Hematopoietic multipotent progenitor cell treated with erythropoietin and hydrocortisone succinate and interleukin-3 and kit ligand, for 6 days (in vitro differentiated cells): ENCODE measurements at places on chromosomes 4 and X.

GRCh38 chr4:68462691-68463090 lies 15.4 kb downstream of the TMPRSS11E start:
- DNase-seq = no peak

- no peak for DNase-seq
Measured at GRCh38 chr4:153061971-153062370, 125.8 kb downstream of the FHDC1 start.

- no peak for DNase-seq
Measured at GRCh38 chr4:60033826-60034225, 1166.3 kb upstream of the ADGRL3 start.

- peak; percentile 4 for DNase-seq
Measured at GRCh38 chr4:33512397-33512796, 2731.9 kb downstream of the ARAP2 start.

DNA sequence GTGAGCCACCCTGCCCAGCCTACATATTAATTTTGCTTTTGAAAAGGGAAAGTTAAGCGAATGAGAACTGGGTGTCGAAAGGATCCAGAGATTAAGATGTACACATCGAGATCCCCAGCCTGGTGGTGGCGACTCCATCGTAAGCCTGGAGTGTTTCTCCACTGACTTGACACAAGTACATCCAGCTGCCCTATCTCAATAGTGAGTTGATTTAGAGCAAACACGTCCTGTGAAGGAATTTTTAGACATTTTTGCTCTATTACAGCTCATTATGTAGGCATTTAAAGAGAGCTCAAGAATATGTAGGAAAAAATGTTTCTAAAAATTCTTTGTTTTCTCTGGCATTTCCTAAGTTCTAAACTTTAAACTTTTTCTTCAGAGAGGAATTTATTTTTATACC lies 11.7 kb upstream of the CLDN34 start:
- DNase-seq = no peak

- no peak for DNase-seq
Measured at GRCh38 chr4:36159208-36159607, 85.1 kb downstream of the ARAP2 start.

- no peak for DNase-seq
Measured at GRCh38 chrX:23745786-23746185, 2.7 kb upstream of the ACOT9 start.

DNA sequence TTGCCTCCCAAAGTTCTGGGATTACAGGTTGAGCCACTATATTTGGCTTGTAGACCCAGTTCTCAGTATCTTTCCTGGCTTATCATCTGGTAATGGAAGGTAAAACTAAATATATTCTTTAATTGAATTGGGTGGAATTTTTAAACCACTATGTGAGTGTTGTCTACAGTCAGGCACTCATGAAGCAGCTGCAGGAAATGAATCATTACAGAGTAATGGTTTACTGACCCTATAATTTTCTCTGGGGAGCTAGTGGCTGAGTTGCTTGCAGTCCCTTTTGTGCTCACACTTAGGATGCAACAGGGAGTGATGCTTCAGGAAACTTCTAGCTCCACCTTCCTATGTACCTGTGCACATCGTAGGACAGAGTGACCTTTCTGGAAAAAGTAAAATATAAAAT lies 4.1 kb upstream of the UGT2B7 start:
- no peak for DNase-seq

- DNase-seq = no peak
Measured at GRCh38 chr4:163343604-163344146, at the start of gene NPY5R. Gene NPY5R (plus strand): TSS chr4:163343892. CDS start chr4:163350274, 6,382 bp downstream.

- DNase-seq = peak; percentile 43
Measured at GRCh38 chr4:170089274-170089667, 485 bp downstream of the AADAT start.

GRCh38 chrX:39817754-39818470 lies 279.8 kb downstream of the BCOR start:
- no peak for DNase-seq

DNA sequence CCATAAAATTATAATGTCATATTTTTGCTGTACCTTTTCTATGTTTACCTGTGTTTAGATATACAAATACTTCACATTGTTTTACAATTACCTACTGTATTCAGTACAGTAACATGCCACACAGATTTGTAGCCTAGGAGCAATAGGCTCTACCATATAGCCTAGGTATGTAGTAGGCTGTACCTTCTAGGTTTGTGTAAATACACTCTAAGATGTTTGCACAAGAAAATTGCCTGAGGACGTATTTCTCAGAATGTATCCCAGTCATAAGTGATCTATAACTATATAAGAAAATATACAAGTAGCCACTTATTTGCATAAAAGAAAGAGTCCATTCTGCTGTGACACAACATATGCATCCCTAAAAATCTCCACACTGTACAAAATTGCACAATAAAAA lies 36.3 kb upstream of the SCML1 start:
- no peak for DNase-seq

DNA sequence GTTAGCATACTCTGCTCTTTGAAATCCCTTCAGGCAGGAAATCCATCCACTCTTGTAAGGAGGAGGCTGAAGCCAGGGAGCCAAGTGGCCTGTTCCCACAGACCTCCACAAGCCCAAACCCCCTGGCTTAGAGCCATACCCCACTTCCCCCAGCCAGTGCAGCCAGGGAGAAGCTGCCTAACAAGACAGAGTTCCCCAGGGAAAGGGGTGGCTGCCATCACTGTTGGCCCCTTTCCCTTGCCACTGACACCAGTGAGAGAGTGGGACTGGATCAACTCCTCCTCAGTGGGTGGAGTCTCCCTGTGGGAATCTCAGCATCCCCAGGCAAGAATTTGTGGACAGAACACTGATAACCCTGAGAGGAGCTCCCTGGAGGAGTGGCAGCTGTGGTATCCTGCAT lies 389.4 kb downstream of the PABPC4L start:
- no peak for DNase-seq

DNA sequence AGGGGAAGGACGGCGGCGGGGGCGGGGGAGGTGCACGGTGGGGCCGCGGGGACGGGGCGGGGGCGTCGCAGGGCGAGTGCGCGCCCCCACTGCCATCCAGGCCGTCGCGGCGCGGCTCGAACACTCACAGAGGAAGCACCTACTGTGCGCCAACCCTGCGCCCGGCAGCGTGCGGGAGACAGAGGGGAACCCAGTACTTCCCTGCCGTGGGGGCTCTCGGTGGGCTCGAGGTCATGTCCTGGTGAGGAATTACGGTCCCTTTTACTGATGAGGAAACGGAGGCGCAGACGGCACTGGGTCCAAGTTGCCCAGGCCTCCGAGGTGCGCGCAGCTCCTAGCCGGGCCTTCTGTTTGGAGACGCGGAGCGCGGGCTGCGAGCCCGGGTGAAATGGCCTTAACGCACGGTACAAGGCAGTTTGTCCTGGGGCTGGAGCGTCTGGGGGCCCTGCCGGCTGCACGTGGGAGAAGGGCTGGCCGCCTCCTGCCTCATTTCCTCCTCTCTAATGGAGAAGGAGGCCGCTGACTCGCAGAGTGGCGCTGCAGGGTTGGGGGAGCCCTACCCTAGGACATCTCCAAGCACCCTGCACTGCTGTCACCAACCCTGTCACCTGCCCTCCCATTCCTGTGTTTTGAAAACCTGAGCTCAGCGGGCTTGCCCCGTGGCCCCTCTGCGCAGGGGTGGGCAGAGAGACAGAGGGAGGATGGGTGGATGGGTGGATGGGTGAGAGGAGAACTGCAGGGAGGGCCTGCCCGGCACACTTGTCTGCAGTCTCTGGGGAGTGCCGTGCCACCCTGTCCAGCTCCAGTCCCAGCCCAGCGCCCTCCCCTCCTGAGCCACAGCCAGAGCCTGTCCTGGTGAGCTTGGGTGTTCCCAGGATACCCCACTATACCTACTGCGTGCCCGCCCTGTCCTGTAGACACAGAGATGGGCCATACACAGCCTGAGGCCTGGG lies 106.0 kb downstream of the ADRA2C start:
- no peak for DNase-seq

DNA sequence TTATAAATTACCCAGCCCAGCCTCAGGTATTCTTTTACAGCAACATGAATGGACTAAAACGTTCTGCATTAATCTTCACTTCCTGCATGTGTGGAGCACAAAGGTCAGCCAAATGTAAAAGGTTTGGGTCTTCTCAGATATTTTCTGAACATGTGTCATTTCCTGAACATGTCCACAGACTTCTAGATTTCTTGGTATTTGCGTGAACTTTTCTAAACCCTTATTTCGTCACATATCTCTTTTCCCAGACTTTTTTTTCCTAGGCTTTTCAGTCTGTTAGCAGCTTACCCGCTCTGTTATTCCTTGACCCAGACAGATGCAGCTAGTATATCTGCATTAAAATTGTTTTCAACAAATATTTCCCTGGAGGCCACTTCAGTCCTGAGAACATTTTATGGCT lies 57.3 kb upstream of the USP51 start:
- no peak for DNase-seq

DNA sequence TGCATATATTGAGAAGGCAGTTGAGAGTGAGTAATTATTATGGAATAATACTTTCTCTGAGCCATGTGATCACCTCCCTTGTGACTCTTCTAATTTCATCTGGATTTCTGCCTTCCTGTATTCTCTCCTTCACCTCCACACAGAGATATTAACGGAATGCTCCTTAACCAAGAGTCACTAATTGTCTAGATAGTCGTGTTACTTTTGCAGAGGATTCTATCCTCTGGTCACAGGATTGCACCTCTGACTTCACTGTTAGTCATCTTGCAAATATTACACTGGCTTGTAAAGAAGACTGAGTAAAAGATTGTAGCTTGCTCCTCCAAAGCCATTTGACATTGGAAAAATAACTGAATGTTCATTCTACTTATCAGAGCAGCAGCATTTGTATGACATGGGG lies 160.9 kb downstream of the SH2D1A start:
- no peak for DNase-seq

GRCh38 chr4:170979736-170980135 lies 833.5 kb upstream of the GALNTL6 start:
- no peak for DNase-seq
